ENCODE measurements at places on chromosomes 2 and 18.

- DNase-seq, result no peak
Observed at GRCh38 chr18:31039426-31039825, 3.1 kb downstream of the DSC3 start.

- no peak for DNase-seq
Observed at GRCh38 chr2:56713161-56713676, 529.4 kb downstream of the CCDC85A start.

- DNase-seq, result no peak
Observed at GRCh38 chr2:64259312-64259711, 115.1 kb upstream of the PELI1 start.

GRCh38 chr18:52150050-52150449 lies 189.9 kb upstream of the DCC start:
- no peak for DNase-seq

- no peak for DNase-seq
Observed at GRCh38 chr18:49400398-49401072, 59.9 kb downstream of the DYM start.

- no peak for DNase-seq
Observed at GRCh38 chr2:146874260-146874658, 970.6 kb upstream of the ACVR2A start.

All from CD4-positive, alpha-beta T cell treated with Interleukin-6 at 100 ng/mL for 8 hours (primary cell).